ENCODE measurements at places on chromosomes 16 and 17.

- no peak for DNase-seq
Observed at GRCh38 chr17:64718058-64718457, 56.0 kb upstream of the SMURF2 start.

DNA sequence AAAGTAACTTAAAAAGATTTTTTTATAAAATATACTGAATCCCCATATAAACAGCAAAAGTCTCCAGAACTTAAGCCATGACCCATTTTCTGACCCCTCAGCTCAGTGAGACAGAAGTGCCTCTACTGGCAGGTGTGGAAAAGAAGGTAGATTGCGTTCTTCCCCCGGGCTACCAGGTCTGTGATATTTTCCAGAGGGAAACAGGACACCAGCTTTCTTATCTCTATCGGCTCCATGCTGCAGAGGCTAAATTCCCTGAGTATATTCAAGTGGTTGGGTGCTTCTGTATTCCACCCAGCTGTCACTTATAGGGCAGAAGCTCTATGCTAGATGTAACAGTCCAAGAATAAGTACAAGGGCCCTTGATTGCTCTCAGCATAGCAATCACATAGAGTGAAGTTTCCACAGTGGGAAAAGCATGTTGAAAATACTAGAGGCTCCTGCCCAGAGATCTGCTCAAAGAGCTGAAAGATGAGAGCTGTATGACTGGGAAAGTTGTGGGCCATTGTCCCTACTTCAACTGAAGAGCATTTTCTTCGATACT is 687.3 kb downstream of the CDH11 start:
- no peak for DNase-seq

- DNase-seq: no peak
Observed at GRCh38 chr16:877242-878071, 76.9 kb upstream of the GNG13 start.

DNA sequence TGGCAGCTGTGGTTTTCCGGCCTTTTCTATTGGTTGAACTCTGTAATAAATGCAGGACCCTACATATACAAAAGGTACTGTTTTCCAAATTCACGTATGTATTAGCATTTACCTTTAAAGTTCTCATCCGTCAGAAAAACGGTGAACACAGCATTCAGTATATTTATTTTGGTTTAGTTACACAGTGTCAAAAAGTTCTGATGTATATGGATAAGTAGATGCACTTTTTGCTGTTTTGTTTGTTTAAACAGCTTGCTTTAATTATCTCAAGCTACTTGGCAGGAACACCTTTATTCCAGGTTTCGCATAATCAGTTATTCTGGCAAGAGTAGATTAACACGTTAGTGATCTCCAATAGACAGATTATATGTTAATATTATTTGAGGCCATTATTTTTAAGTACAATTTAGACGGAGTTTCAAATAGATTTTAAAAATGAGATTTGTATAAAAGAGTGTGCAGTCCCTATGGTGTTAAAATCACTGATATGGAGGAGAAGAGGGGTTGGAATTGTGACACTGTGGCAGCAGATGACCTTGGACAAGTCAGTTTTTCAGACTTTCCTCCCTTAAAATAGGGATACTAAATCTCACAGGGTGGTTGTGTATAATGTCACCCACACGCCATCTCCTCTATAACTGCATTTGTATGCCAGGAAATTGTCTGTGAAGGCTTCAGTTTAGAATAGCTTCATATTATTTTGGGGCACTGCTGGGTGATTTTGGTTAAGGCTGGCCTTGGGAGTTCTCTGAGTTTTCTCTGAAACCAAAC is 2.1 kb downstream of the HERPUD1 start:
- DNase-seq: no peak
